Left cardiac atrium (tissue), 4 donors: ENCODE measurements at places on chromosomes 7 and 10. TPM values are rescaled to one million over a fixed set of nuclear protein-coding genes. Genes with fewer than 3 reads are reported as not detected.

- DNase-seq: no peak
Measured at GRCh38 chr10:89206402-89207180, 526 bp downstream of the CH25H start.

The HTRA1 gene
- 73.5 TPM for total RNA-seq

GRCh38 chr10:4748491-4749270 is 77.3 kb upstream of the AKR1E2 start:
- no peak for DNase-seq

The IL2RA gene
- 6.3 TPM for total RNA-seq

- DNase-seq: no peak
Measured at GRCh38 chr7:108809356-108809755, 239.7 kb downstream of the DNAJB9 start.

- peak; percentile 40 for DNase-seq
Measured at GRCh38 chr10:89518876-89519842, 16.2 kb downstream of the SLC16A12 start.

- DNase-seq: no peak
Measured at GRCh38 chr7:45407730-45408408, 166.3 kb upstream of the ADCY1 start.

- DNase-seq: no peak
Measured at GRCh38 chr7:22607180-22607579, 107.2 kb upstream of the STEAP1B start.

DNA sequence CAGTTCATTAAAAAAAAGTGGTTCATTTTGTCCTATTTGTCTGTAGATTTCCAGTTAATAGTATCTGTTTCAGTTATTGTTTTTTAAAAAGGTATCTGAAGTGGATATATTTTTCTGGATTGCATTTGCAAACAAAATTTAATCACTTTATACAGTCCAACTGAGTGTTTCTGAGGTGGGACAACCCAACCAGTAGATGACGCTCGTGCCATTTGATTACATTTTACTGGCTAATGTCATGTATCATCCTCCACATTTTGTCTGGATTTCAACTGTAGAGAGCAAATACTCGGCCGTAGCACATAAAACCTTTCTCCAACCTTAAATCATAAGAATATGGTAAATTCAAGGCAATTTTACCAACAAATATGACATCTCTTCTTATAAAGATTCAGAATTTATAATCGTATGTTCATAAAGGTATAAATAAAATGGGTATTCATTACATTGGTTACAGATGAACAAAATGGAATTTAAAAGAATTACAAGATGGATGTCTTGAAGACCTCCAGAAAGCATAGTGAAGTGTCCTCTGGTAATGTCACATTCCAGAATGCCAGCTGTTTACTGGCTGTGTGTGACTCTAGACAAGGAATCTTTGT is 789.0 kb downstream of the PHTF2 start:
- no peak for DNase-seq

DNA sequence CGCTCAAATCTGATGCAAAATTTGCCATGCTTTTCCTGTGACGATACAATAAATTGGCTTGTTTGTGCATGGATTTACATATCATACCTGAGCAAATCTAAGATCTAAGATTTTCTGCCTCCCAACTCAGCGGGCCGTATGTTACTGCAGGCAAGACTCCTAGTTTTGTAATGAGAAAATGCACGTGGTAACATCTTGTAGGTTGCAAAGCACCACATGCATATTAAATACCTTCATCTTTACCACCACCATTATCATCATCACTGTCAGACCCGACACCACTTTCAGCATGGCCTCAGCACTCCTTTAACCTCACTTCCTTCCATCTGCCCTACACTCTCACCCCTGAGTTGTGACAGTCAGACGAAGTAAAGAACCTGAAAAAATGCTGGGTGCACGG is 202.2 kb downstream of the FRMD4A start:
- no peak for DNase-seq

- no peak for DNase-seq
Measured at GRCh38 chr7:2450198-2451107, 25.7 kb downstream of the GRIFIN start.

DNA sequence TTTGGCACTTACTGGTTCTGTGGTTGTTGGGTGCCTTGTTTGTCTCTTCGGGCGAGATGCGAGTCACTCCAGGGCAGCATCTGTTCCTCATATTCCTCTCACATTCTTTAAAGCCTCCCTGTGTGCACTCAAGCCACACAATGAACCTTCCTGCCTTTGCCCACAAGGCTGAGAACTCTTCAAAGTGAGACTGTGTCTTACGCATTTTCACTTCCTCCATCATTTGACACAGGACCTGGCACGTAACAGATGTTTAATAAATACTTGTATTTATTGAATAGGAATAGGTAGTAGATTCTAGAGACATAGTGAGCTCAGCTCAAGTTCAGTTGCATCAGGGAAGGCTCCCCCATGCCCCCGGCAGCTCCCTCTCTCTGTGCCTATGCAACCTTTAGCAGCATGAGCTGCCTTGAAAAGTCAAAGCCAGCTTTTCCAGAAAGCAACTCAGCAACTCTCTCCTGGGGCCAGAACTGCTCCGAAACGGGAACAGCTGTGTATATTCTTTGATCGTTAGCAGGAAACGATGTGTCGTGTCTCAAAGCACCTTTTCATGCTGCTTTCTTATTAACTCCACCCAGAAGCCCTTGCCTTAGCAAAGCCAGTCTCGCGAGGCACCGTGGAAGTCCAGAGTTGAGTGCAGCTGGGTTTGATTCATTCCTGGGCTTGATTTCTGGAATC is 97.5 kb downstream of the PFKFB3 start:
- no peak for DNase-seq

The ENKUR gene
- total RNA-seq: not detected
